Femur (tissue), 1 donor: ENCODE measurements at places on chromosomes 7 and 10.

GRCh38 chr7:64359543-64359942 lies 45.8 kb downstream of the ZNF736 start:
- DNase-seq, result no peak

- no peak for DNase-seq
Observed at GRCh38 chr10:71271662-71272055, 47.4 kb upstream of the SLC29A3 start.

DNA sequence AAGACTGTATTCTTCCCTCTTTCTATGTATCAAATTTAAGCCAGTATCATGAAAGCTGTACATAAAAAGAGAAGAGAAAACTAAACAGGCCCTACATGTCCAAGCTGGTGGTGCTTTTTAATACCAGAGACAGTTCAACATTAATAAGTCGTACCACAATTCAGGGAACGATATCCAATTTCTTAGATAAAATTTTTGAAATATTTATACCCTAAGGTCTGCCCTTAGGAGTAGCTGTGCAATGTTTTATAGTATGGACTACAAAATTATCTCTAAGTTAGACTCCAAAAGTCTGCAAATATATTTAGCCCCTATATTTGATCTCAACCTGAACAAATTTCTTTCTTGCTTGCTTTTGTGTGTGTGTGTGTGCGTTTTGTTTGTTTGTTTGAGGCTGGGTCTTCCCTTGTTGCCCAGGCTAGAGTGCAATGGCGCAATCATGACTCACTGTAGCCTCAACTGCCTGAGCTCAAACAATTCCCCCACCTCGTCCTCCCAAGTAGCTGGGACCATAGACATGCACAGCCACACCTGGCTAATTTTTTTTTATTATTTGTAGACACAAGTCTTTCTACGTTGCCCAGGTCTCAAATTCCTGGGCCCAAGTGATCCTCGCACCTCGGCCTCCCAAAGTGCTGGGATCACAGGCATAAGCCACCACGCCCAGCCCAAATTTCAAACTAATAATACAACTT lies 13.2 kb downstream of the ARHGAP19 start:
- DNase-seq, result no peak

GRCh38 chr7:17411922-17412321 lies 113.5 kb downstream of the AHR start:
- DNase-seq, result no peak

GRCh38 chr7:69630292-69630691 lies 32.0 kb downstream of the AUTS2 start:
- no peak for DNase-seq

GRCh38 chr10:2038036-2038435 lies 300.7 kb upstream of the ADARB2 start:
- DNase-seq, result no peak

GRCh38 chr10:130380056-130380455 lies 243.9 kb downstream of the GLRX3 start:
- no peak for DNase-seq

GRCh38 chr7:113945018-113945938 lies 26.5 kb upstream of the PPP1R3A start:
- DNase-seq, result no peak

- peak; percentile 17 for DNase-seq
Observed at GRCh38 chr7:159147246-159147645, 2.6 kb upstream of the VIPR2 start.

GRCh38 chr7:131370523-131370968 lies 42.9 kb downstream of the MKLN1 start:
- no peak for DNase-seq

- DNase-seq, result no peak
Observed at GRCh38 chr7:68109299-68109698, 1112.7 kb downstream of the TYW1 start.

DNA sequence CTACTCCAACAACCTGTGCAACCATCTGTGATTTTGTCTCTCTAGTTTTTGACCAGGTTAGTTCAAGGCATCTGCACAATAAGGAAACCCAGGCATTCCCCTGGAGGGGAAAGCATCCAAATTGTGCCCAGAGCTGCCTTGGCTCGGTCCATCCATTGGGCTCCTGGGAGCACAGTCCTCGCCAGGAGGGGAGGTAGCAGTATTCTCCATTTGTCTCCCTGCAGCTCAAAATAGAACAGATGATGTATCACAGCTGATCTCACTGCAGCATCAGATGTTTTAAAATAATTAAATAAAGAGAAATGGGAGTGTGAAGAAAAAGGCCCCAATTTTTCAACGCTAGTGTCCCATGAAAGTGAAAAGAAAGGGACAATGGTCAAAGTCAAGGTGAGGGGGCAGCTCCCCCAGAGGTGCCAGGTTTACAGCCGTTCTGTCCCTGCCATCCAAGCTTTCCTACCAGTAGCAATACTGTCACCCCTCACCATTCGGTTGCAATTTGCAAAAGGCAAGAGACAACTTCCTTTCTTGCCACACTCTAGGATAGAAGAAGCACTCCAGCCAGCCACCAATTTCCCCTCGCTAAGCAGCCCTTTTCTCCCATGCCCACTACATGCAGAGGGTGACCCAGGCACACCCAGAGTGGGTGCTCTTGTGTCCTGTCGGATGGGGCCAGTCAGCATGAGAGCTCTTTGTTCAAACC lies 43.7 kb downstream of the KCNMA1 start:
- DNase-seq, result no peak

DNA sequence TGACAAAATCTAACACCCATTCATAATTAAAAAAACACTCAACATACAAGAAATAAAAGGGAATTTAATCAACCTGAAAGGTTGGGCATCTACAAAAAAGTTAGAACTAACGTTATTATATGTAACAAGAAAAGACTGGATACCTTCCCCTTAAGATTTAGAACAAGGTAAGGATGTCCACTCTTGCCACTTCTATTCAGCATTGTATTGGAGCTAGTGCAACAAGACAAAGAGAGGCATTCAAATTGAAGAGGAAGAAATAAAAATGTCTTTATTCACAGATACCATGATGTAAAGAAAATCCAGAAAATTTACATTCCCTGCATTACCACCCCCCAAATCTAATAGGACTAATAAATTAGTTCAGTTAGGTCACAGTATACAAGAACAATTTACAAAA lies 18.3 kb downstream of the FAM149B1 start:
- no peak for DNase-seq

GRCh38 chr10:48317321-48317990 lies 11.0 kb downstream of the MAPK8 start:
- no peak for DNase-seq

- no peak for DNase-seq
Observed at GRCh38 chr10:124179308-124180043, 86.1 kb upstream of the CHST15 start.

GRCh38 chr10:102628451-102628911 lies 15.8 kb upstream of the TRIM8 start:
- DNase-seq, result peak; percentile 76

GRCh38 chr7:116785843-116786242 lies 76.5 kb upstream of the CAPZA2 start:
- DNase-seq, result no peak

GRCh38 chr10:125926247-125926646 lies 29.9 kb downstream of the FANK1 start:
- DNase-seq, result no peak

- no peak for DNase-seq
Observed at GRCh38 chr10:133459454-133460207, 5.9 kb downstream of the SCART1 start.

- peak; percentile 53 for DNase-seq
Observed at GRCh38 chr7:37448011-37448635, 541 bp downstream of the ELMO1 start.

DNA sequence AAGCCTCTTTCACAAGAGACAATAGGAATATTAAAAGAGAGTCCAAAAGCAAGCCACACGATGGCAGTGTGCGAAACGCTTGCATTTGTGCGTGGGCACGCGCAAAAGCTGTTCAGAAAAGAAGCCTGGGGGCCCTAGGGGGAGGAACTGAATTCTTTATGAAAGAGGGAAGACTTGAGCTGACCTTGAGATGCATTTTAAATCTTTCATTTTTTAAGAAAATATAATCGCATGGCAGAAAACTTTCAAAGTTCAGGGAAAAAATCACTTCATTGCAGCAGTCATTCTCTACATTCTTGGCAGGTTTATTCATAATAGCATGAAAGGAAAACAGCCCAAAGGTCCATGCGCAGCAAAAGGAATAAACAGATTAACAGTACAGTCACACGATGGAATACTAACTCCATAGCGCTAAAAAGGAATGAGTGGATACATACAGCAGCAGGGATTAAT lies 206.5 kb upstream of the PRKCQ start:
- DNase-seq, result peak; percentile 78

DNA sequence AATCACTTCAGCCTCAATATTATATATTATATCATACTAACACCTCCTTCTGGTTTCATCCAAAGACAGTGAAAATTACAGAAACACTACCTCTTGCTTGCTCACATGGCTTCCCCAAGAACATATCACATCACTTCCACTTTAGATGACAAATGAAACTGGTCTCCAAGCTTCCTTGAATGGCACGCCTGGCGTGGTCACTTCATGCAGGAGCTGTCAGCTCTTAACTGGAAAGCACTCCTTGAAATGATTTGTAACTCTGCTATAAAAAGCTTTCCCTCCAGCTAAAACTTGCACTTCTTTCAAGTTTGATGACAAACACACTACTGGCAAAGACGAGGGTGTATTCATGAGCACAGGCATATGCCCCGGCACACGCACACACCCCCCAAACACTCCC lies 84.1 kb upstream of the INHBA start:
- no peak for DNase-seq
